Upper lobe of left lung (tissue), 6 donors: ENCODE measurements at places on chromosomes 12 and 14. TPM values are rescaled to one million over a fixed set of nuclear protein-coding genes. Genes with fewer than 3 reads are reported as not detected.

- no peak for DNase-seq
These were observed 25.6 kb downstream of the MNAT1 start for GRCh38 chr14:60760209-60760608.

- DNase-seq, result no peak
These were observed 199.5 kb upstream of the PLEKHG7 start for GRCh38 chr12:92503029-92503931.

- no peak for DNase-seq
These were observed 33.3 kb downstream of the CFAP54 start for GRCh38 chr12:96522690-96523089.

- DNase-seq, result no peak
These were observed 2.6 kb upstream of the ATN1 start for GRCh38 chr12:6925239-6925539.

GRCh38 chr14:67140556-67140955 lies 48.7 kb upstream of the GARIN2 start:
- DNase-seq, result no peak

GRCh38 chr14:56543436-56543835 lies 36.2 kb upstream of the TMEM260 start:
- DNase-seq, result no peak

GRCh38 chr12:125205386-125205785 lies 140.2 kb downstream of the AACS start:
- DNase-seq, result no peak

- no peak for DNase-seq
These were observed 2.1 kb downstream of the SLC8B1 start for GRCh38 chr12:113332688-113333417.

GRCh38 chr14:83826838-83827237 lies 1703.1 kb upstream of the FLRT2 start:
- no peak for DNase-seq

DNA sequence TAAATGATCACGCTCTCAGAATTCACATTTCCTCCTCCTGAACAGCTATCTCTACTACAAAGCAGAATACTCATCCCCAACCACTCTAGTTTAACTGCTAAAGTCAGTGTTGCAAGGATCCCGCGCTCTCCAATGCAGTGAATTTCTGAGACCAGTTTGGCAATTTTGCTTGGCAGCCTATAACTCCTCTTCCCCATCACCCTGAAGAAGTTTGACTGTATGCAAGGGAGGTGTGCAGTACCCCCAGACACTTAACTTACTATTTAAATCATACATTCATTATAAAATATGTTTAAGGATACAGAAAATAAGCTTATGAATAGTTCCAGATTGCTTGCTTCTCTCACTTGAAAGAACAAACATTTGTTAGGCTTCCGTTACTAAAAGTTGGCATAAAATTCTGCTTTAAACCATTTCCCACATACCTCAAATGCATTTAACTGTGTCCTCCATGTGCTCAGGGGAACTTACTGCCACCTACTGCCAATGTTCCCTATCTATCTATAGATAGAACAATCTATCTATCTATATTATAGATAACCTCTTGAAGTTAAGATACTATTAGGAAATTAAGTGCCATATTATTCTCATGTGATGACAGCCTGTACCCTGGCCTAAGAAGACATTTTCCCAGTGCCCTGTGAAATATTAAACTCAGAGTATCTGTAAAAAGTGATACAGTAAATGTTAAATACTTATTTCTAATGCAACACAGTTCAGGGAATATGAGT lies 2.4 kb downstream of the LGR5 start:
- no peak for DNase-seq

- no peak for DNase-seq
These were observed 218.4 kb downstream of the AEBP2 start for GRCh38 chr12:19657732-19658130.

GRCh38 chr14:70254476-70254961 lies 65.8 kb upstream of the SLC8A3 start:
- peak; percentile 37 for DNase-seq

DNA sequence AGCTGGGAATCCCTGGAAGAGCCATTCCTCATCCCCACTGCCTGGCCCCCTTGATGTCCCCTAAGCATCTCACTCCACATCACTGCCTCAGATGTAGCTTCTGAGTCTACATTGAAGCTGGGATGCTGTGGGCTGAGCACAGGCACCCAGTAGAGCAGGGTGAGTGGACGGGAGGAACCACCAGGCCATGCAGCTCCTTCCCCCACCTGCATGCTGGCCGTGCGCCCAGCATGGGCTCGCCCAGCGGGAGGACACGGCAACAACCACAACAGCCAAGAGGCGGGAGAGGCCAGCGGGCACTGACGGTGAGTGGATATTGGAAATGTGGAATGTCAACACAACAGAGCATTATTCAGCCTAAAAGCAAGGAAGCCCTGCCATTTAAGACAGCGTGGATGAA lies 310.9 kb downstream of the ADGRD1 start:
- DNase-seq, result peak; percentile 88

DNA sequence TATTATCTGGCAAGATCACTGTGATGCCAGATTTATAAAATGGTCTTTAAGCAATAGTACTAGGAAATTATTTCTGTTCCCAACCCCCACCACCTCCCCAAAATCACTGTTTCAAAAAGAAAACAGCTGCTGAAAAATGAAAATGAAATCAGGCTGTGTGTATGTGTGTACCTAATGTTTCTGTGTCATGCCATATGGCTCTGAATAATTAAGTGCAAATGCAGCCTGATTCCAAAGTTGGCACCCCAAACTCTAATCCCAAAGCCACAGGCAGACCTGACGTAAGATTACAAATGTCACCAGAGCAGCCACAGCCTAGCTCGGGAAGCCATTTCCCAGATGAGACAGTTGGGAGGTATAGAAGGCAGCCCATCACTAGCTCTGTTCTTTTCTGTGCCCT lies 175.5 kb downstream of the MED13L start:
- no peak for DNase-seq

GRCh38 chr14:70576891-70577290 lies 23.6 kb downstream of the MED6 start:
- DNase-seq, result no peak

DNA sequence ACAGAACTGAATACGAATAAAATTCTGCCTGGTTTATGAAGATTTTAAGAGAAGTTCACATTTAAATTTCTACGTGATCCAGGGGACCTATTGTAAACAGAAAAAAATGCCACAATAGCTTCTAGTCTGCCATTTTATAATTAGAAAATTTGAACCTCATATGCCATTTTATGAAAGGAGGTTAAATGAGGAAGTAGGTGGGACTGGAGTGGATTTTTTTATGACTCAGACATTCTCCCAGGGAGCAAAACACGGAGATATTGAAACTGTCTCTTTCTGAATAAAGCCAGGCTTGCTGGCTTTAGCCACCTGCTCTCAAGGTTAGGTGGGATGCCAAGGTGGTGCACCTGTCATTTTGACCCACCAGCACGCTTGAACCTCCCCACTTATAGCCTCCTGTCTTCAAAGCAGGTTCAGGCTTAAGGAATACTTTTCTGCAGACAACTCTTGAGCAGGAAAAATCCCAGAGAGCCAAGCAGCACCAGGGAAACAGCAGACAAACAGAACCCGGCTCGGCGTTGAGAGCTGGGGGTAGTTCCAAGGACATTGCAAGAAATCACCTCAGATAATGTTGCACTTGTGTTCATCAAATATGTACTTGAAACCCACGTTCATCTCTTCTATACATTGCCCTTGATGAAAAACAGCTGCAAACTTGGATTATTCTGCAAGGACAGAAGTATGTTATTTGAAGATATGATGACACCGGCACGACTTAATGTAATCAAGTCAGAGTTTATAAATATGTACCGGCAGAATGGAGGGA lies 203.7 kb downstream of the PPM1H start:
- no peak for DNase-seq

- DNase-seq, result no peak
These were observed 1.6 kb downstream of the KLHL28 start for GRCh38 chr14:44960146-44960545.

GRCh38 chr14:63039866-63040265 lies 5.4 kb downstream of the KCNH5 start:
- no peak for DNase-seq

- peak; percentile 64 for DNase-seq
These were observed 74.3 kb upstream of the CPM start for GRCh38 chr12:69007101-69007854.

The PYGL gene
- total RNA-seq, result 60.8 TPM

The ACOT6 gene
- total RNA-seq, result not detected

The KLRC2 gene
- total RNA-seq, result 3.3 TPM

The PSEN1 gene
- 68.9 TPM for total RNA-seq

The MIP gene
- not detected for total RNA-seq

The FOXM1 gene
- total RNA-seq, result 4.9 TPM

The SLCO1B1 gene
- total RNA-seq, result not detected

The PRR4 gene
- 32.1 TPM for total RNA-seq

The MGP gene
- total RNA-seq, result 190 TPM

The RAB2B gene
- 37.7 TPM for total RNA-seq
